ENCODE measurements at places on chromosomes 7 and 10. TPM values are rescaled to one million over a fixed set of nuclear protein-coding genes. Genes with fewer than 3 reads are reported as not detected.

Gene OR9A4
- not detected for total RNA-seq

DNA sequence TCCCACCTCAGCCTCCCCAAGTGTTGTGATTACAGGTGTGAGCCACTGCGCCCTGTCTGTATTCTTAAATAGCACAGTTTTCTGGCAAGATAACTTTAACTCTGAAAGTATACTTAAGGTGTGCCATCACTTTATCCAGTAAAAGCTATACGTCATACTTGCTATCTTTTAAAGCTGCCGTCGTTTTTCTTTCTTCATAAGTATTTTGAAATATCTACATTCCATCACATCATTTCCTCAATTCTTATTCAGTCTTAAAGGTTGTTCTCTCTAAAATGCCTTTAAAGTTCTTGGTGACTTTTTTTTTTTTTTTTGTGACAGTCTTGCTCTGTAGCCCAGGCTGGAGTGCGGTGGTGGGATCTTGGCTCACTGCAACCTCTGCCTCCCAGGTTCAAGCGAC is 34.7 kb downstream of the PTPN12 start:
- H3K4me1 ChIP-seq = no peaks in the 10 kb centered on the region
- H3K27ac ChIP-seq = no peak overlapping the region
- no peaks in the 10 kb centered on the region for H3K27me3 ChIP-seq
- DNase-seq = no peak
- no peak overlapping the region for H3K4me3 ChIP-seq

Gene NRG3
- not detected for total RNA-seq

DNA sequence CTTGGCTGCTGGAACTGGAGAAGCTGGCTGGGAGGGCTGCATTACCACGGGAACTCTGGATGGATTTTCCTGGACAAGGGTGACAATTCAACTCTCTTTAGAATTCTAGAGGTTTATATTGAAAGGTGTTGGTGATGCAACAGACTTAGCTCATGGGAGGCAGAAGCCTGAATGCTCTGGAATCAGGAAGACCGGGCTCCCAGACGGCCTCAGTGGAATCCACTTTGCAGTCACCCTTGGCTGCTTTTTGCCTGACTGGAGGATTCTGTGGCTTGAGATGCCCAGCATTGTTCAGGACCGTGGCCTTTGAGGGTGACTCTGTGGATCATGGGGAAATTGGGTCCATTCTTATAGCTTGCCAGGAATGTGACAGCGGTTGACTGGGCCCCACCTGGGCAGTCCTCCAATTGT is 32.3 kb downstream of the PYROXD2 start:
- H3K4me3 ChIP-seq = no peak overlapping the region
- no peak for DNase-seq
- no peaks in the 10 kb centered on the region for H3K4me1 ChIP-seq
- H3K27ac ChIP-seq = no peak overlapping the region
- no peaks in the 10 kb centered on the region for H3K36me3 ChIP-seq

DNA sequence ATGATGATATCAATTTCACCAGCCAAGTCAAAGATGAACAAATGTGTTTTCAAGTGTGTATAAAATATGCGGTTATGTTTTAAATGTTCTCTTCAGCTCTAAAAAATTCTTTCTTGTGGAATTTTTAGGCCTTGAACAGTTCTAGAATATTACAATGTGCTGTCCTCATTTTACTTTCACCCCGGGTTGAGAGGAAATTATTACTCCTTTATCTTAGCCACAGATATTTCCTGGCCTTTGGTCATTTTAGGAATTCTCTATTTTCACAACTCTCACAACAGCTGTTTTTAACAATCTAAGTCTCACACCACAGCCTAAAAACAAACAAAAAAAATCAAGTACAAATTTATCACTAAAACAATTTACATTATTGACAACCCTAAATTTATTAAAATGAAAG is 112.2 kb upstream of the HGF start:
- H3K4me1 ChIP-seq = no peaks in the 10 kb centered on the region
- H3K4me3 ChIP-seq = no peak overlapping the region
- H3K27ac ChIP-seq = no peak overlapping the region
- H3K36me3 ChIP-seq = no peaks in the 10 kb centered on the region

Gene ACSM6
- not detected for total RNA-seq

DNA sequence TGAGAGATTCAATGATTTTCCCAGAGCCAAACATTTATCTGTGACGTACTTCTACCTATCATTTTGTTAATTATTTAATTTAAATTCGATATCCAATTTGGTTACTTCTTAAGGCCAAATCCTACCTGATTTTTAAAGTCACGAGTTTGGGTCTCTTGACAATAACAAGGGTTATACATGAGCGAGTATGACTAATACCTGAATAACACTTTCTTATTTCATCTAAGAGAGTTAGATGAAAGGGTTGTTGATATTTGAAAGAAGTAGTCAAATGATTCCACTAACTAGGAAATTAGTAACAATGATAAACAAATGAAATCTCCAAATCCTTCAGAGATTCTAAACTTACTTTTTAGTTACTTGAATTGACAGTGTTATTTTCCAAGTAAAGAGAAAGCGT is 1086.9 kb downstream of the XPNPEP1 start:
- no peaks in the 10 kb centered on the region for H3K27me3 ChIP-seq
- no peaks in the 10 kb centered on the region for H3K4me1 ChIP-seq
- DNase-seq = no peak
- H3K27ac ChIP-seq = no peak overlapping the region
- H3K4me3 ChIP-seq = no peak overlapping the region

Measured in activated T-cell treated with anti-CD3 and anti-CD28 coated beads, Interleukin-2, amount 50 U/mL, for 72 hours (primary cell).